Muscle of back (tissue), 13 donors: ENCODE measurements at places on chromosomes 6 and 20.
A peak's percentile ranks its signal among the peaks of the same experiment; 100 is the strongest.

GRCh38 chr6:147244832-147245231 lies 40.6 kb downstream of the STXBP5 start:
- DNase-seq = no peak

DNA sequence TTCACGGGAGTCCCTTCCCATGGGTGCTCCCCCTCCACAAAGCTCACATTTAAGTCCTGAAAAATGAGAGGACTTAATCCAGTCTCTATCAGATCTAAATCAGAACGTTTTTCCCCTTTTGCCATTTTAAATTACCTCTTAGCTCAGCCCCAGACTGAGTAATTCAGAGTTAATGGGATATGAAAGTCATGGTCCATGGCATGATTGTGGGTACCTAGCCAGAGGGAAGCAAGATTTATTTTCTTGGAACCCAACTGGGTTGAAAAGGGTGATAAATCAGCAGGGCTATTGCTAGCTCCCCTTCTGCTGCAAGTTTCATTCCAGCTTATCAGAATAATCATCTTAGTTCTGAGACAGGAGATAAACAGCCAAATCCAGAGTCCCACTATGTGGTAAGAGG lies 320.2 kb upstream of the CHD6 start:
- DNase-seq = no peak

- DNase-seq = peak; percentile 39
Measured at GRCh38 chr6:36387440-36388303, at the start of gene ETV7. TSS of gene ETV7 (minus strand) at chr6:36387669. CDS start at chr6:36387541, 128 bp downstream.

- DNase-seq = no peak
Measured at GRCh38 chr20:41352106-41352505, 11.5 kb downstream of the LPIN3 start.

DNA sequence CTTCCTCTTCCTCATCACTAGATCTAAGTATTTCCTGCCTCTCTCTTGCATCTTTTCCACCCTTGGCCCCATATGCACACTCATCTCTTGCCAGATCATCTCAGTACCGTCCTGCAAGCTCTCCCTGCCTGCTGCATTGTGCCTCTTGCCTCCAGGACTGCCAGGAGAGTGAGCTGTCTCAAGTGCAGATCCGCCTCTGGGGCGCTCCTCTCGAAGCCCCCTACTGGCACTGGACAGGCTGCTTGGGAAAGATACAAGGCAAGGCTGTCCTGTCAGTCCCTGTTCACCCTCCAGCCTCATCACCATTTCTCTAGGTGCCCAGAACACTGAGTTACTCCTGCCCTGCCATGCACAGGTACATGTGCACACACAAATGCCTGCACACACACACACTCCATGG lies 10.2 kb downstream of the SYNDIG1 start:
- no peak for DNase-seq

GRCh38 chr20:35436177-35436573 lies 1.9 kb downstream of the GDF5 start:
- no peak for DNase-seq

DNA sequence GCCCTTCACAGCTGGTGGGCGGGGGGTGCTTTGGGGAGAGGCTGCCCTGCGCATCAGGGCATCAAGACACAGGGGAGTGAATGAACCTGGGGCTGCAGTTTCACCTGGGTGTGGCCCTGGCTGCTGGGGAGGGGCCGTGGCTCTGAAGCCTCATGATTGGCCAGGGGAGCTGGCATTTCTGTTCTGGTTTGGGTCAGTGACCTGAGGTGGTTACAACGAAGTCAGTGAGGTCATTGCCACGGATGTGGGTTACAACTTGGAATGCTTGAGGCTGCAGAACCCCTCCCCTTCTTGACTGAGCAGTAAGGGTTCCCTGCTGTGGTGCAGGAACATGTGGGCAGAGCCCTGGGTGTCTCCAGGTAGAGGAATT lies 3.0 kb downstream of the TCEA2 start:
- no peak for DNase-seq

DNA sequence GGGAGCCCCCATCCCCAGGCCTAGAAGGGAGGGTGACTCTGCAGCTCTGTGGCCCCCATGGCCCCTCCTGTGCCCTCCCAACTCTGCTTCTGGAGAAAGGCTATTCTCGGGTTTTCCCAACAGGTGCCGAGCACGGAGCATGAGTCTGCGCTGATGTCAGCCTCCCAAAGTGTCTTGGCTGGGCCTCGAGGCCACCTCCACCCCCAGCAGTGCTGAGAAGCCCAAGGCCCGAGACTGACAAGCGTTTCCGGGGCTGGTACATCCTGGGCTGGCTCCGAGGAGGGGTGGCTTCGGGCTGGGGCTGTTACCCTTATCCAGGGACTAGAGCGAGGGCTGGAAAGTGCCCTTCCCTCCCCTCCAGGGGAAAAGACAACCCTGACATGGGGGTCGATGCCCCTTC lies 60.2 kb upstream of the GATA5 start:
- no peak for DNase-seq

DNA sequence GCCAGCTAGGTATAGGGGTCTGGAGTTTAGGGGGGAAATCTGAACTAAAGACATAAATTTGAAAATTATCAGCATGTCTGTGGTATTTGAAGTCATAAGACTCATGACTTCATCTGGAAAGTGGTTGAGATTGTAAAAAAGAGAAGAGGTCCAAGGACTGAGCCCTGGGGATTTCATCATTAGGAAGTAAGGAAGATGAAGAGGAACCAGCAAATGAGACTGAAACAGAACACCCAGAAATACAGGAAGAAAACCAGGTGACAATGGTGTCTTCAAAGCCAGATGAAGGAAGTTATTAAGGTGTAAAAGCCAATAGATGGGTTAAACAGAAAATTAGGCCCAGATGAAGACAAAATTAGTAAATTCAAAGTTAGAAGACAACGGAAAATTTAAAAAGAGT lies 49.1 kb upstream of the UBR2 start:
- no peak for DNase-seq

DNA sequence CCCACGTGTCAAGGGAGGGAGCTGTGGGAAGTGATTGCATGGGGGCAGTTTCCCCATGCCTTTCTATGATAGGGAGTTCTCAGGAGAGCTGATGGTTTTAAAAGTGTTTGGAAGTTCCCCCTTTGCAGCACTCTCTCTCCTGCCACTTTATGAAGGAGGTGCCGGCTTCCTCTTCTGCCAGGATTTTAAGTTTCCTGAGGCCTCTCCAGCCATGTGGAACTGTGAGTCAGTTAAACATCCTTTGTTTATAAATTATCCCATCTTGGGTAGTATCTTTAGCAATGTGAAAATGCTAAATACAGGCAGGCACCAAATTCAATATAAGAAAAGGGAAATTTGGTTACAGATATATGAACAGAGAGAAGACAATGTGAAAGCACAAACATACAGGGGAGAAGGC lies 96.4 kb upstream of the EPHA7 start:
- no peak for DNase-seq

DNA sequence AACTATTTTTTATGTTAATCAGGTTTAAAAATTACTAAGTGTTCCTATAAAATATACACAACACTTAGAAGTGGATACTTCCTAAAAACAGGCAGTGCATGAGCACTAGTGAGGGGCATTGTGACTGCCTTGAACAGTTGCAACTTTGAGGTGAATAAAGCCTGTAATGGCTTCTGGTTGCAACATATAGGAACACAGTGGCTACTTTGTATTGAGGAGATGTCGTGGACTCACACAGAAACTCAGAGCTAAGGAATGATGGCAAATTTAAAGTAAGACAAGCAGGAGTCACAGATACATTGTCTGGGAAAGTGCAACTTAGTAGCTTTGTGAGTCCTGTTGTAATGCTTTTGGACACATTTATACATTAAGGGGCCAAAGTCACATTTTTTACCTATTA lies 861 bp upstream of the HLA-A start:
- no peak for DNase-seq

- DNase-seq = no peak
Measured at GRCh38 chr6:79436241-79436640, 101.0 kb downstream of the LCA5 start.

GRCh38 chr6:135266675-135267074 lies 85.6 kb downstream of the MYB start:
- no peak for DNase-seq

DNA sequence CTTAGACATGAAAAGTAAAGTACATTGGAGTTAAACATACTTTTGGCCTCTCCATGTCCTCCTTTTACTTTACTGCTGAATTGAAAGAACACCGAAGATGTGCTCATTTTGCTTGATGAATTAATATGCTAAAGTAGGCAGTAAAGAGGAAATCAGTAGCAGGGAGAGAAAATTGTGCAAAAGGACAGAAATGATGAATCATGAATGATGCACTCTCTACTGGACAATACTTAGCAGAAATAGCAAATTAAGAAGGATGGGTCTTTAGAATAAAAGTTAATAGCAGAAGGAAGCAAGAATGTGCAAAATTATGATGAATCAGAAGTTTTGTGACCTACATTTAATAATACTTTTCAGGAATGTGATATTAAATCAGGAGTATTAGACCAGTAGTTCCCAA lies 8.4 kb upstream of the SPINT3 start:
- no peak for DNase-seq
